Bronchial epithelial cell (primary cell): ENCODE measurements at places on chromosomes 2 and 18. TPM values are rescaled to one million over a fixed set of nuclear protein-coding genes. Genes with fewer than 3 reads are reported as not detected.

Gene TACR1
- not detected in 2 replicates for total RNA-seq

DNA sequence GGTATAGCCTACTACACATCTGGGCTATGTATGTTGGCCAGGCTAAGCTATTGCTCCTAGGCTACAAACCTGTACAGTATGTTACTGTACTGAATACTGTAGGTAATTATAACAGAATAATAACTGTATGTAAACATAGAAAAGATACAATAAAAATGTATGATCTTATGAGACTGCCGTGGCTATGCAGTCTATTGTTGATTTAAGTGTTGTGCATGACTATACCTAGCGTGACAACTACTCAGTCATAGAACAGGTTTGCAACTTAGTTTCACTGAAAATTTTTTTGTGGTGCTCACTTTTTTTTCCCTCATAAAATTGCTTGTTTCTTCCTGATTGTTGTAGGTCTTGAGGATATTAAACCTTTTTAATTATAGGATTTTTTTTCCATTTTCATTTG is 25.9 kb downstream of the KCMF1 start:
- DNase-seq = peak; percentile 39

DNA sequence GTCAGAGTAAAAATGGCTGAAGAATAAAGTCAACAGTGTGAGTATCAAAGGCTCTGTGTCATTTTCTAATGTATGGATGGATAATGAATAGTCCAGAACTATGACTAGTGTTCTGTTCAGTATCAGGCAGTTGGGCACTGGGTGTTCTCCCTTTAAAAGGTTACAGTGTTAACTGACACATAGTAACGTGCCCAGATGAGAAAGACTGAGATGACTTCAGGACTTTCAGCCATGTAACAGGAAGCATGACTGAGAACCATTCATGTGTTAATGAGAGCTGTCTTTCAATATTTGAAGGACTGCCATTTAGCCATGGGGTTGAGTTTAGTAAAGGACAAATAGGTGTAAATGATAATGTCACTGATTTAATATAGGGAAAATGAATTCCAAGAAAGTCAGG is 187.1 kb downstream of the GULP1 start:
- peak; percentile 60 for DNase-seq

DNA sequence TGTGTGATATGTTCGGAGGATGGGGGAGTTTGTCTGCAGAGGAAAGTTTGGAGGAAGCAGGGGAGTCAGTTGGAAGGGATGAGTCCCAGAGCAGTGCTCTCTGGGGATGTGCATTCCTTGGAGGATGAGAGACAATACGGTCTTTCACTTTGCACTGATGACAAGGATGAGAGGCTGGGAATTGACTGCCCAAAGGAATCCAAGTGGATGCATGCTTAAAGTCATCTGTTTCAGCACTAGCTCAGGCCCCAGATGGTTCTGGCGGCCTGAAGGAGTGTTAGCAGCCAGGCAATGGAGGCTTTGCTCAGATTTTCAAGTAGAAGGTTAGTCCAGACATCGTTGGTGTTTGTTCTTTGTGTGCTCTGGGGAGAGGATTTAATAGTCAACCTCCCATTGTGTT is 100.2 kb downstream of the CRIM1 start:
- no peak for DNase-seq

GRCh38 chr2:147177071-147177857 is 667.6 kb upstream of the ACVR2A start:
- peak; percentile 84 for DNase-seq

DNA sequence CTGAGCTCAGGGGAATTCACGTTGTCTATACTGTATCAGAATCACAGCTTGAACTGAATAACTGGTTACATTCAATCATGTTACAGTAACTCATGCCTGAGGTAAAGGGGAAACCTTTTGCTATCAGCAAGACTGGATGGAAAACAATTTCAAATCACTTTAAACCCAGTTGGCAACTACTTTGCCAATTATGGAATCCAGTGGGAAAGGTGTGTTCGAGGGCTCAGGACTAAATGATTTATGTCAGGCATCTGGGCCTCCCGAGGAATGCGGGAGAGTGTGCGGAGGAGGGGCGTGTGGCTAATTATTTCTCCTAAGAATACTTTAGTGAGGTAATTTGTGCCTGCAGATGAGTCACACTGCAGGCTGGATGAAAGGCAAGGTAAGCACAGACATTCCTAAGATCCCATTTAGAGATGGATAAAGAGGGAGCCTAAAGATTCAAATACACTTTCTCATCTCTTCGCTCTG is 100.1 kb downstream of the HRH4 start:
- peak; percentile 57 for DNase-seq

Gene SLC16A14
- total RNA-seq = 2.4 and 5.4 TPM in 2 replicates

DNA sequence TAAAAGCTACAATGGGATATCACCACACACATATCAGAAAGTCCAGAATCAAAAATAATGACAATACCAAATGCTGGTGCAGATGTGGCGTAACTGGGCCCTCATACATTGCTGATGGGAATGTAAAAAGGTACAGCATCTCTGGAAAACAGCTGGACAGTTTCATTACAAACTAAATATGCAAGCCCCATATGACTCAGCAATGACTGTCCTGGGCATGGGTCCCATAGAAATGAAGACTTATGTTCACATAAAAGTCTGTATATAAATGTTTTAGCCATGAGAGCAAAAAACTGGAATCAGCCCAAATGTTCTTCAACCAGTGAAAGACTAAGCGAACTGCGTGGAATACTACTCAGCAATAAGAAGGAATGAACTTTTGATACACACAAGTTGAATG is 56.7 kb downstream of the ALPK2 start:
- DNase-seq = peak; percentile 90

DNA sequence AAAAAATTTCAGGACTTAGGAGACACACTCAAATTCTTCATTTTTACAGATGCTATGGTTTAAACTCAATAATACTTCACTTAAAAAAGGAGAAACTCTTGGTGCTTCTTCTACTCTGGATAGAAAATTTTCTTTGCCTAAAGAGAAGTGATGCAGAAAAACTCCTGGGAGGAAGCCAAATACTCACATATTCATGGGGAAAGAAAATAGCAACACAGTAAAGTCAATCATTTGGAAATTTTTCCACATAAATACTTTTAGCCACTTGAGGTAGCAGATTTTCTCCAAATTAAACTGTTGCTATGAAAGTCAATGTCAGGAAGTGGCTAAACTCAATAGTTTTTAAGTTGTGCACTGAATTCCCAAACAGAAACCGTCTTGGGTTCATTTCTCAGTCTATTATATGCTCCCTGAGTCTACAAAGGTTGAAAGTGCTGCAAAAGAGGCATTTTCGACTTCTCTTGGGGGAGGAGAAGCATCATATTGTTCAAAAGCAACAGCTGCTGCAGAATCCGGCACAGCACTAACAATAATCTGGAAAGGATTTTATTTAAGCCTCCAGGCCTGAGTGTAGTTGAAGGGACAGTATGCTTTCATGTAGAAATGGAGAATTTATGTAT is 81.1 kb downstream of the UPP2 start:
- no peak for DNase-seq

Gene CCDC93
- total RNA-seq = 21.3 and 23.7 TPM in 2 replicates

GRCh38 chr2:79901161-79901560 is 388.3 kb downstream of the CTNNA2 start:
- DNase-seq = no peak

Gene SLC5A7
- total RNA-seq = not detected in 2 replicates

DNA sequence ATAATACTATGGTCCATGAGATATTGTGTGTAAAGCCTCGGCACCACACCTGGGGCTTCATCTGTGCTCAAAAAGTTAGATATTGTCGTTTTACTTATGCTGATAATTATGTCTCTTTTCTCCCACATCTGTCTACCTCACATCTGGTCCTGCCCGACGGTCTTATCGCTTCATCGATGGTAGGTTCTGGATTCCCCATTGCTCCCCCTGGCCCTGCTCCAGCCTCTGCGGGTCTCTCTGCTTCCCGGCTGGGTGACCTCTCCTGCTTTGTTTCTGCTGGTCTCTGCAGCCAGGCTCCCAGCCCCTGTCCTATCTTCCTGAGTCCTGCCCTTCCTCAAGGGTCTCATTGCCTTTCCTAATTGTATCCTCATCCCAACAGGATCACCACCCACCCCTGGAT is 294.2 kb downstream of the NDUFA10 start:
- DNase-seq = no peak

GRCh38 chr18:4961121-4961909 is 235.7 kb downstream of the AKAIN1 start:
- DNase-seq = no peak

GRCh38 chr2:37471994-37472393 is 127.6 kb downstream of the QPCT start:
- DNase-seq = peak; percentile 76

DNA sequence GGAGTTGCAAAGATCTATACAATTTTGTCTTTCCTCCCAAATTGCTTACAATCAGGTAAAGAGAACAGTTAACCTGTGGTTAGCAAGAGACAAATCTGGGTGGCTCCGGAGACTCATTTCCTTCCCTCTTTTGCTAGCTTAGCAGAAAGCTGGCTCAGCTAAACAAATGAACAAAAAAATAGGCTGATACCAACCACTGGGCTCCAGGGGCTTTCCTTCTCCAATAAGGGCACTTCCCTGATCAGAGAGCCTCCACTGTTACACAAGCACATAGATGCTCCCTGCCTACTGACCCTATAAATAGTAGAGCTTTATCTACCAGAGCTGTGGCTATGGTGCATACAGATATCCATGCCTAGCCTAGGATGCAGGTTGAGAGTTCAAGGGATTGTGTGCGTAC is 90.1 kb upstream of the ARL5A start:
- DNase-seq = no peak

DNA sequence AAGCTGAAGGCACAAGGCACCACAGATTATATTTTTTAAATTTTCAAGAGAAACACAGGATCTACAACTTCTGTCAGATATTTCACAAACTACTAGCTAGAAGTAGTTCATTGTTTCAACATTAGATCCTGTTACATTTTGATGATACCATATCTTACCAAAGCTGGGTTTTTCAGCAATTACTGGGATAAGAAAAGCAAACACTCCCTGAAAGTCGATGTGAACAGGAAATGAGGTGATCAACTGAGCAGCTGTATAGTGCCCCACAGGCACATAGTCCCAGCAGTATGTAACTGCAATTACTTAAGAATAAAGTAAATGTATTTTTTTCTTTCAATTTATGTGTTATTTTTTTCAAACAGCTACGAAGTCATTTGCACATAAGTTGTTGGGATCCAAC is 103.5 kb downstream of the DNER start:
- peak; percentile 43 for DNase-seq

Gene ANO7
- under 0.01 and 0.13 TPM in 2 replicates for total RNA-seq

Gene DOK6
- not detected in 2 replicates for total RNA-seq

DNA sequence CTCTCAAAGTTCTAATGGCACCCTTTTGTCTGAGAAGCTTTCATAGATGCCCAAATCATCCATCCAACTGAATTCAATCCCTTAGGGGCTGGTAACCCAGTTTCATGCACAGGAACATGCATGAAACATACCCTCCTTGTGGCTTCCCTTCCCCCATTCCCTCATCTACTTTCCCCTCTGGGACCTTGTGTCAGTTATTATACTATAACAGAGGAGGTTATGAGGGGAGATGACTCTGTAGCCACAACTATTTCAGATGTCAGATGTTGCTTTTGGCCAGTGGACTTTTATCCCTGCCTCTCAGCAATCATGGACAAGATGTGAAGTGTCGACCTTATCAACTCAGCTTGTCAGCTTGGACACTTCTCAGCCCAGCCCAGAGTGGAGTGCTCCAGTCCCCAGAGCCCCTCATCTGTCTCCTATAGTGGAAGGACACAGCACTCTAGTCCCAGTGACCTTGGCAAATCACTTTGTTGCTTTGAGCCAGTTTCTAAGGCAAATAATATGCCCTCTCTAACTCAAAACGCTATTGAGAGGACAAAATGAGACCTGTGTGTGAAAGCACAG is 8.4 kb downstream of the DHRS9 start:
- no peak for DNase-seq

- DNase-seq = no peak
Observed at GRCh38 chr2:105779394-105779793, 34.7 kb downstream of the NCK2 start.

DNA sequence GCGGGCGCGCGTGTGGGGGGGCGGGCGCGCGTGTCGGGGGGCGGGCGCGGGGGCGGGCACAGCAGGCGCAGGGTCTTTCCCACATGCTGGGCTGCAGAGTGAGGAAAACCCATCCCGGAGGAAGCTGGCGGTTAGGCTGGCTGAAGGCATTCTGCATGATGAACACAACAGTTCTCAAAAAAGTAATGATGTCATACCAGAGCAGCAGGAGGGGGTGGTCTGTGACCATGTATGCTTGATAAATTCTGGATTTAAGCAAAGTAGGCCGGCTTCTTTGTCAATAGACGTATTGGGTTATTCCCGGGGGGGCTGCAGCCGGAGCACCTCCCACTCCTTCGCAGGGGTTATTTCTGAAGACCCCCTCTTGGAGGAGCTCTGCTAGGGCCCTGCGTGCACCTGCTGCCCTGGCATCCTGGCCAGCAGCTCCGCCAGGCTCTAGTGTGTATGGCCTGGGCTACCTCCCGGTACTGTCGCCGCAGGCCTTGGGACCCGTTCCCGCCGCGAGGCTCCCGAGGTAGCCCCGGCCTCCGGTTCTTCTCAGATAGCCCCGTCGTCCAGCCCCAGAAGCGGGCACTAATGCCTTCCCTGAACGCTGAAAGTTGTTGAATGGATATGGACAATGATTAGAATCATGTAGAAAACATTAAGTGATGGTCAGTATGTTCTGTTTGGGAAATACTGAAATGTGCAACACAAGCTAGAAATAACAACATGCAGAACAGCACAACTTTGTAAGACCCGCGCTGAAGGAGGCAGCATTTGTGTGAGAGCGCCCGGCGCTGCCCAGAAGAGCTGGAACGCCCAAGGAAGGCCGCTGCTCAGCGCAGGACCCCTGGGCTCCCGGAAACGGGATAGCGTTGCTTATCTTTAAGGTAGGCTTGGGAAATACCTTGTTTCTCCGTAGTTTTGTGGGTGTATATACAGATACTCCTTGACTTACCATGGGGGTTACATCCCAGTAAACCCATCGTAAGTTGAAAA is 101.4 kb upstream of the RAB6C start:
- DNase-seq = peak; percentile 13

DNA sequence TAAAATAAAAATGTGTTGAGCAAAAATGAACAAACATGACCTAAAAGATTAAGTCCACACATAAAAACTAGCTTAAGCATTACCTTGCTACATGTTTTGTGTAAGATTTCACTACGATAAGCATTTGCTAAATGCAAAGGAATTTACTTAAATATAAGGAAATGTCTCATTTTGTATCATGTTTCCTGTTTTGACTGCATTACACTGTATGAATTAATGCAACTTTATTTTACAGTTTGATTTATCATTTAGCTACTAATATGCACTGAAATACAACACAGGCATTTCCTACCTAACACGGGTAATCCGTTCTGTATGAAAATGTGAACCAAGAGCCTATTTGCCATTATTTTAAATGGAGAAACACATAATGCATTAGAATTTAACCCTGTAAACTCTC is 1076.5 kb upstream of the DDX18 start:
- no peak for DNase-seq

Gene POTEI
- not detected in 2 replicates for total RNA-seq
